ENCODE measurements at places on chromosomes 13 and 19.

DNA sequence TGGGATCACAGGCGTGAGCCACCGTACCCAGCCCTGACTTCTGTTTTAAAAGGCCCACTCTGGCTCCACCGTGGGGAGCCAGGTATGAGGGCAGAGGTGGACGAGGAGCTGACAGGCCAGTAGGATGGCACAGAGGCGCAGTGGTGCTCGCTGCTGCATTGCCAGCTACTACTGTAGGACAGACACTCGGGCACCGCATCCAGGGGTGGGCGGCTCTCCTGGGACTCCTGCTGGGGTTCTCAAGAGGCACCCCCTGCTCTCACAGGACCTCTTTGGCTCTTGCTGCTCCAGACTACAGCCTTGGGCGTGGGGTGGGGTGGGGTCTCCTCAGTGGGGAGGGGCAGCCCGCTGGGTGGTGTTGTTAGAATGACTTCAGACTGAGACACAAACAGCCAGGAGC lies 53.4 kb downstream of the LATS2 start:
- DNase-seq, result no peak

GRCh38 chr19:30174791-30175190 lies 197.4 kb upstream of the ZNF536 start:
- DNase-seq, result no peak

- peak; percentile 24 for DNase-seq
Measured at GRCh38 chr19:892243-892893, 619 bp downstream of the MED16 start.

DNA sequence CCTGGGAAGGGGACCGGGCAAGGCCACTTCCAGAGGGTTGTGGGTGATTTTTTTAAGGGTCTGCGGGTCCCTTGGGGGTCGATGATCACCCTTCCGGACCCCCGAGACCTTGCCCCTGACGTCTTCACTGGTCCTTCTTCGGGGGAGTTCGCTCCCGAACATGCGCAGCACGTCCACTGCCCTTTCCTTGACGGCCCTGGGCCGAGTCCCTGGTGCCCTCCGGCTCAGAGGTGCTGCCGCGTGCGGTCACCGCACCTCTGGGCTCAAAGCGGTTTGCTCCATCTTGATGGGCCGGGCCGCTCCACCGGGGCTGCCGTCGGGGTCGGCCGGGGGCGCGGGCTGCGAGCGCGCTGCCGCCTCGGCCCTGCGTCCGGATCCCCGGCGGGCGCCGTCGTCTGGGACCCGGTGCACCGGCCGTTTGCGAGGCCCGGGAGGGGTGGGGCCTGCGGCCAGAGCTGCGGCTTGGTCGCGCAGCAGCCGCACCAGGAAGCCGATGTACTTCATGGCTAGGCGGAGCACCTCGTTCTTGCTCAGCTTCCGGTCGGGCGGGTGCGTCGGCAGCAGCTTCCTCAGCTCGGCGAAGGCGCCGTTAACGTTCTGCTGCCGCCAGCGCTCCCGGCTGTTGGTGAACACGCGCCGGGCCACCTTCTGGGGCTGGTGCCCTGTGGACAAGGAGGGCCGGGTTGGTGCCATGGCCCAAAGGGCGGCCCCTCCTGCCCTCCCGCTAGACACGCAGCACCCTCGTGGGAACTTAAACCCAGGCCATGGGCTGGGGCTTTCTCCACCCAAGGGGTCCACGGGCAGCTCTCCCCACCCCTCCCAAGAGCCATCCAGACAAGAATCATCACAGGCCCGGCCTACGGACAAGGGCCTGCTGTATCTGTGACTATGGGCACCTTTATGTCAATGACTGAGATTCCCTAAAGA lies 3.3 kb downstream of the LYL1 start:
- DNase-seq, result peak; percentile 51

Data from eye (tissue), 1 donor.